Stimulated activated CD4-positive, alpha-beta T cell treated with anti-CD3 and anti-CD28 coated beads, Interleukin-4, amount 100 ng/mL, for 1 hour (primary cell): ENCODE measurements at places on chromosomes 11 and 22.

GRCh38 chr11:19199771-19200170 lies 2.0 kb downstream of the CSRP3 start:
- no peak for DNase-seq

- DNase-seq = no peak
Measured at GRCh38 chr11:14446701-14447169, 52.9 kb downstream of the COPB1 start.

DNA sequence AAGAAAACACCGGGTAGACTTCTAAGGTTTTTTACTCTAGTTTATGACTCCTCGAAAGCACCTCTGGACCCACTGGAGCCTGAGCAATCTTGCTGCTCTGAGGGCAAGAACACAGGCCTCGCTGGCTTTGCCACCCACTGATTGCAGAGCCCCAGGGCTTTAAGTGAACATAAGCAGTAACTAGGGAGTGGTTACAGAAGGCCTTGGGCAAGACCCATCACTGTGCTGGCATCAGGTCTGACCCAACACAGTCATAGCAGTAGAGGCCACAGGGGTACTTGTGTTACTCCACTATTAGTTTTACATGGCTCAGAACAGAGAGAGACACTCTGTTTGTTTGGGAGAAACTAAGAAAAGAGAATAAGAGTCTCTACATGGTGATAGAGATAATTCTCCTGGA lies 684.5 kb downstream of the FAM181B start:
- no peak for DNase-seq

GRCh38 chr11:116373104-116373944 lies 399.5 kb downstream of the BUD13 start:
- no peak for DNase-seq

- no peak for DNase-seq
Measured at GRCh38 chr11:16382186-16382585, 25.8 kb upstream of the SOX6 start.
